ENCODE measurements at places on chromosomes 7 and 10.

GRCh38 chr10:123574109-123574698, 92.0 kb upstream of the GPR26 start:
- no peak for DNase-seq

DNA sequence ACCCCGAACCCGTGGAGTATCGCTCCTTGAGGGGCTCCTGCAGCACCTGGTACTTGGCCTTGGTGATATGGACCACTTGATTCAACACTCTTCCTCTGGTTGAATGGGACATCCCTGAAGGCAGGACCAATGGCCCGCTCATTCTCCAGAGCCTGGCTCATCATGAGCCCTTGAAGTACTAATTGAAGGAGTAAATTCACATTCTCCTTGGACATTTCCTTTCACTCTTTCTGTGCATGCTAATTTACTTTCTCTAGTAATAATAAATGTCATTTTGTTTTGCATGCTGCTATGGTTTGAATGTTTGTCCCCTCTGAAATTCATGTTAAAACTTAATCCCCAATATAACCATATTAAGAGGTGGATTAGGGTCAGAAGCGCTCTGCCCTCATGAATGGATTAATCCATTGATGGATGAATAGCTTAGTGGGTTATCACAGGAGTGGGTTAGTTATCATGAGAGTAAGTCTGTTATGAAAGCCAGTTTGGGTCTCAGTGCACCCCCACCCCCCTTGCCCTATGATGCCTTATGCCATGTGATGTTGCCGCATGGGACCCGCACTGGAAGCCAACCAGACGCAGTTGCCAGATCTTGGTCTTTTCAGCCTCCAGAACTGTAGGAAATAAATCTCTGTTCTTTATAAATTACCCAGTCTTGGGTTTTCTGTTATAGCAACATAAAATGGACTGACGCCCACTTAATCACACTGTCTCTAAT, 23.8 kb downstream of the FGFBP3 start:
- no peak for DNase-seq

- no peak for DNase-seq
These were observed 155.2 kb upstream of the BMPER start for GRCh38 chr7:33750177-33750576.

- no peak for DNase-seq
These were observed 253.3 kb downstream of the CCDC3 start for GRCh38 chr10:12748186-12748585.

DNA sequence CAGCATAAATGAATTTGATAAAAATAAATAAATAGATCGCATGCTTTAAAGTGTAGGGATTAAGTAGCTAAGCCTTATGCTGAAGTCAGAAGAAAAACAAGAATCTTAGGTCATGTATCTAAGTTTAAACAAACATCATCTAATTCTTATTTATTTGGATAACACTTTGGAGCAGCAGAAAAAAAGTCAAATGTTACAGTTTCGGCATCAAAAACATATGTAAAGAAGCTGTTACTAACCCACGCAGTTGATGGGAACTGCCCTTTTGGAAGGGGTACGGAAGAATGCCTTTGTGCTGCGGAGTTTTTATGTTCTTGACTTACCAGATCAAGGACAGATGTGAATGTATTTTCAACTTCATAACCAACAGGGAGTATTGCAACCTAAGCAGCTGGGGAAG, 37.3 kb upstream of the HABP2 start:
- DNase-seq = no peak

- DNase-seq = peak; percentile 37
These were observed 16.8 kb downstream of the RASGEF1A start for GRCh38 chr10:43249962-43250614.

DNA sequence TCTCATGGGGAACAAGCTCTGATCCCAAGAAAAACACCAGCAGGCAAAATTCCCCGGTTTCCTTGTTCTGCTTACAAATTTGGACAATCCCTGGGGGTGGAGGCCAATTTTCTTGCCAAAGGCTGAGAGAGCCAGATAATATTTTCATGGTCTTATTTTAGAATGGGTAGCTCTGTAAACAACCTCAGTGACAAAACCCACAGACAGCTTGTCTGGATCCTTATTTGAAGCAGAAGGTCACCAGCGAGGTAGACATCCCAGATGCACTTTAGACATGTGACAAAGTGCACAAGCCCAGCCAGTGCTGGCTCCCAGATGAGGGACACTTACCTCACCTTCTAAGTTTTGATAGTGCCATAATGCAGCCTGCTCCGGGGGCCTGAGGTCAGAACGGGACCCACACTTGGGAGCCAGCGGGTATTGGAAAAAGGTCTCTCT, 102.6 kb upstream of the DDC start:
- no peak for DNase-seq

DNA sequence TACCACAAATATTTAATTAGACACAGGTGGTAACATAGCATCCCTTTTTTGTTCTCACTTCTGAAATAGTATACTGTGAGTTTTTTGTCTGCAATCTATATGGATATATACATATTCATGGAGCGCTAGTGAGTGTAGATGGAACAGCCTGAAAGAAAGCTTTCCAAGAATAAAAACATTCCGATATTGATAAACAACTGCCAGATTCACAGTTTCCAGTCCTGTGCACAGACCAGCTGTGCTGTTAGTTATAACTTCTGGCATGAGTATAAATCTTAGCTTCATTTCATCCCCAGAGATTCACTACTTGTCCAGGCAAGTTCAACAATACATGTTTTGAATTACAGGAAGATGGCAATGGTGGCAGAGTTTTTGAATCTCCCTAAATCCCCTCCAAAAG, 467.1 kb upstream of the STEAP1 start:
- no peak for DNase-seq

- no peak for DNase-seq
These were observed 155.0 kb downstream of the SKAP2 start for GRCh38 chr7:26709210-26709990.

DNA sequence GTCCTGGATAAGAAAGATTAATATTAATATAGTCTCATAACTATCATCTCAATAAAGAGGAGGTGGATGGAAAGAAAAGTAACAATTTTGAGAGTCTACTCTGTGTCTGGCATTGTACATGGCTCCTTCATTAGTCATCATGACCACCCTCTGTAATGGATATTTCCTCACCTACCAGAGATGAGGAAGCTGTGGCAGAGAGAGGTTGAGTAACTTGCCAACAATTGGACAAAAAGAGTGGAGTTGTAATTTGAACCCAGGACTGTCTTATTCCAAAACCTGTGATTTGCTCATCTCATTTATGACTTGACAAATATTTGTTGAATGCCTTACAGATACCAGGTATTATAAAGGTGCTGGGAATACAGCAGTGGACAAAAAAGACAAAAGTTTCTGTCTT, 2.1 kb upstream of the IDE start:
- no peak for DNase-seq

- DNase-seq = no peak
These were observed 27.9 kb upstream of the PLXNA4 start for GRCh38 chr7:132604121-132604520.

DNA sequence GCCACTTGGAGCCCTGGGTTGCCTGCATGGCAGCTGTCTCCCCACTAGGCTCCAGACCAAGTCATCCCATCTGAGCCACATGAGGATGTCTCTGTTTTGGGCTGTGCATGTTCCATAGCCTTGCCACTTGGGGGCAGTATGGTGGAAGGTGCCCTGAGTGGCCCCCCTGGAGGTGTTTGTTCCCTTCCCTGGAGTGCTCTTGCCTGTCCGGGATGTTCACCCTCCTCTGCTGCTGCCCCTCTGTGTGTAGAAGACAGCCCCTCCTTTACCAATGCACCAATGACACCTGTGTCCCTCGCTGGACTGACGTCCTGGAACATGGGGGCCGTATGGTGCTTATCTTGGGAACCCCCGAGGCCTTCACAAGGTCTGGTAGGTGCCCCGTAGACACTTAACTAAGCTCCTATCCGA, 100.2 kb downstream of the ACTR3B start:
- peak; percentile 43 for DNase-seq

- DNase-seq = no peak
These were observed 138.9 kb downstream of the ARHGAP22 start for GRCh38 chr10:48465860-48466521.

DNA sequence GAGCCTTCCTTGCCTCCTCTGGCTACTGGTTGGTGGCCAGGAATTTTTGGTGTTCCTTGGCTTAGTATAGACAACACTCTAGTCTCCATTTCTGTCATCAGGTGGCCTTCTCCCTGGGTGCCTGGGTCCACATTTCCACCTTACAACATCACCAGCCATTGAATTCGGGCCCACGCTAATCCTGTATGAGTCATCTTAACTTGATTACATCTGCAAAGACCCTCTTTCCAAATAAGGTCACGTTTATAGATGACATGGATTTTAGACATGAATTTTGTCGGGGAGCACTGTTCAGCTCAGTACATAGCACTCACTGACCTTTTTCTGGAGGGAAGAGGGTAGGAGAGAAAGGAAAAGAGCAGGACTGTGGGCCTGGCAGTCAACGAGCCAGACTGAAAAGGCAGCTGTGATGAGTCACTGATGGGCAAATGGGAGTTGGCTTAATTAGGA, 39.4 kb downstream of the MMRN2 start:
- DNase-seq = peak; percentile 77

GRCh38 chr10:61882621-61883370, 18.7 kb upstream of the ARID5B start:
- DNase-seq = no peak

GRCh38 chr10:73116017-73116416, 5.8 kb downstream of the NUDT13 start:
- DNase-seq = no peak

GRCh38 chr10:104170610-104171254, 48.8 kb downstream of the SFR1 start:
- no peak for DNase-seq

Measured in A673 (cell line).